Activated naive CD4-positive, alpha-beta T cell treated with anti-CD3 and anti-CD28 coated beads for 36 hours (primary cell): ENCODE measurements at places on chromosomes 12 and 14. TPM values are rescaled to one million over a fixed set of nuclear protein-coding genes. Genes with fewer than 3 reads are reported as not detected.

The TSPAN19 gene
- not detected for total RNA-seq

The NFATC4 gene
- 0.15 TPM for total RNA-seq

The PNMA1 gene
- total RNA-seq = 19.2 TPM

The CPNE6 gene
- total RNA-seq = not detected

The PGF gene
- total RNA-seq = 0.10 TPM

The GPR68 gene
- total RNA-seq = 1.2 TPM

The DPPA3 gene
- not detected for total RNA-seq

The GSG1 gene
- not detected for total RNA-seq

The VWF gene
- not detected for total RNA-seq

The IRF9 gene
- 212 TPM for total RNA-seq

DNA sequence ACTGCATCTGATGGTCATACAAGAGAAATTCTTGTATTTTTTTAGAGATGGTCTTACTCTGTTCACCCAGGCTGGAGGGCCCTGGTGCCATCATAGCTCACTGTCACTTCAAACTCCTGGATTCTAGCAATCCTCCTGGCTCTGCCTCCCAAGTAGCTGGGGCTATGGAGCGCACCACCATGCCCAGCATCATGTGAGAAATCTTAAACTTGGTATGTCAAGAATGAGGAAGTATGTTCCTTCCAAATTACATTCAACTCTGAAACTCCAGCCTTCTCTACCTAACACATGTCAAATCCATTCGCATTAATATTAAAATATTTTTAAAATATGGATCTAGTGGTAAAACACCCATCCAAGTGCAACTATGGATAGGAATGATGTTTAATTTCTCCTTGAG lies 27.5 kb upstream of the CDKN3 start:
- no peak for DNase-seq

DNA sequence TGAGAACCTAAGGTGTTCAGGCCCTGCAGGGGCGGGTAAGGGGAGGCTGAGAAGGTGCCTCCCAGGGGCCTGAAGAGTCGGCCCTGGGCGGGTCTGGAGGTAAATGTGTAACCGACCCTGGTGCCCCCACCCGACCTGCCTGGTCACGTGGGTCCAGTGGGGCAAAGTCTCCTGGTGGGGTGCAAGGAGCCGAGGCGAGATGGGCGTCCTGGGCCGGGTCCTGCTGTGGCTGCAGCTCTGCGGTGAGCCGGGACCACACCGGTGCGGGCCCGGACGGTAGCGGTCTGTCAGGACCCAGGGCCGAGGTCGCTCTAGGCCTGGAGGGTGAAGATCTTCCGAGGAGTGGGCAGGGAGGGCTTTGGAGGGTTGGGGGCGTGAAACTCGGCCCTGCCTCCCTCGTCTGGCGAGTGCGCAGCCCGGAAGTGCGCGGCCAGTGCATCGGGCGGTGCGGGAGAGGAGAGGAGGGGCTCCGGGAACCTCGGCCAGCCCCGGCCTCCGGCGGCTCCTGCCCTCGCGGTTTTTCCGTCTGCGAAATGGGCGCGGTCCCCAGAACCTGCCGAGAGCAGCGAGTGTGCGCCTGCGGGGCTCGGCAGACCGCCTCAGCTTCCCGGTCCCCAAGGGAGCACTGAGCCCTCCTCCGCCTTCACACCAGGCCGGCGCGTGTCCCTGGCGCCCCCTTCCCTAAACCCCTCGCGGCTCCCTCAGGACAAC lies at the start of gene AMN:
Gene AMN (plus strand): TSS at position 174 of the 711 bp plus-strand sequence. CDS start 26 bp downstream, at position 200.
- DNase-seq = peak; percentile 32

DNA sequence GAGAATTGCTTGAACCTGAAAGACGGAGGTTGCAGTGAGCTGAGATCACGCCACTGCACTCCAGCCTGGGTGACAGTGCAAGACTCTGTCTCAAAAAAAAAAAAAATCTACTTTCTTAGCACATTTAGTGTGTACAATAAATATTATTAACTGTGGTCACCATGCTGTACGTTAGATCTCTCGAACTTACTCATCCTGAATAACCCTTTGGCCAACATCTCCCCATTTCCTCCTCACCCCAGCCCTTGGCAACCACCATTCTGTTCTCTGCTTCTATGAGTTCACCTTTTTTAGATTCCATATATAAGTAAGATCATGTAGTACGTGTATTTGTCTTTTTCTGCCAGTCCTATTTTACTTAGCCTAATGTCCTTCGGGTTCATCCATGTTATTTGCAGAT lies 13.4 kb downstream of the FUT8 start:
- no peak for DNase-seq

- DNase-seq = no peak
Observed at GRCh38 chr14:64800000-64800399, 79.7 kb downstream of the SPTB start.

- DNase-seq = no peak
Observed at GRCh38 chr14:95901054-95901453, 24.4 kb downstream of the TUNAR start.

DNA sequence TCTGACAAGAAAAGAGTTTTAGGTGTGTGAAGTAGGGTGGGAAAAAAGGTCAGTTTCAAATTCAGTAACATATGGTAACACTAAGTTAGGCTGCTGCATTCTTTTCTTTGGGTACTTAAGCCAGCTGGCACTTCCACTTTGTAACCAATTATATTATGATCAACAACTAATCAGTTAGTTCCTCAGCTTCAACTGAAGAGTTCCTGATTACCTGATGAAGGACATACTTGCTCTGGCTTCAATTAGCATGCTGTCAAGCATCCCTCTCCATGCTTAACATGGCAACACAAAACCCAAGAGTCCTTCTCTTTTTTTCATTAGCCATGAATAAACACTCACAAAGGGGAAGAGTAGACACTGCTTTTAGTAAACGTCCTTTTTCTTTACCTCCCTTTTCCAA lies 6.8 kb upstream of the KANSL2 start:
- DNase-seq = no peak

- peak; percentile 56 for DNase-seq
Observed at GRCh38 chr14:73787486-73788316, 63.9 kb upstream of the PTGR2 start.

GRCh38 chr14:56118611-56119181 lies 485 bp downstream of the PELI2 start:
- DNase-seq = peak; percentile 23

DNA sequence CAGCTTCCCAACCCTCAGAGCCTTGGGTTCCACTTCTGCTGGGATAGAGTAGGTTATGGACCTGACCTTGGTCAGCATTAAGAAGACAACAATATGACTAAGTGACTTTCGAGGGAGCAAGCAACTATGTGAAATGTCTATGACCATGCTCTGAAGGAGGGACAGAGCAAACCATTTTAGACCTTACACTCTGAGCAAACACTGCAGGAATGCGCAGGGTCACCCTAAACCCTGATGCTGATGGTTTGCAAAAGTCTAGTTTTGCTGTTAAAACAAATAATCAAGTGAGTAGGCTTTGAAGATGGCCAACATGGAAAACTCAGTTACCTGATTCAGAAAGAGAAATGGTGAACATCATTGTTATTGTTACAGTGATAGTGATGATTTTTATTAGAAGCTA lies 8.7 kb downstream of the ZCCHC8 start:
- DNase-seq = no peak

- DNase-seq = peak; percentile 55
Observed at GRCh38 chr12:6266971-6267721, 43.3 kb upstream of the PLEKHG6 start.

GRCh38 chr12:131035245-131035681 lies 81.6 kb downstream of the ADGRD1 start:
- DNase-seq = no peak

- no peak for DNase-seq
Observed at GRCh38 chr12:52073531-52074381, 4.0 kb downstream of the ATG101 start.

DNA sequence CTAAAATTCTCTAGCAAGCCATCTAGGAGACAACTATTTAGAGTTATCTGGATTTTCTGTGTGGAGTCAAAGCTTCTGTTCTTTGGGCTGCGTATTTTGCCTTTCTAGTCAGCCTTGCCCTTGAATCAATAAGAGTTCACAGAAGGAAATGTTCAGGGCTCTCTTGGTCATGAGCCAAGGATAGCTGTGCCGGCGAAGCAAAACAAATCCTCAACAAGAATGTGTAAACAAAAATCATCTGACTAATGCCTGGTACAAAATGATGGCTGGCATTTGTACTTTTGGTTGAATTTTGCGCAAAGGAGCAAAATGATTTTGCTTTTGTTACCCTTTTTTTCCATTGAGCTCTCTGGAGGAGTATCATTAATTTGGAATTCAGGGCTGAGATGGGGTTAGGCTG lies 171.1 kb downstream of the DACT1 start:
- DNase-seq = no peak

- peak; percentile 91 for DNase-seq
Observed at GRCh38 chr12:96194971-96195844, 1.0 kb downstream of the ELK3 start.

DNA sequence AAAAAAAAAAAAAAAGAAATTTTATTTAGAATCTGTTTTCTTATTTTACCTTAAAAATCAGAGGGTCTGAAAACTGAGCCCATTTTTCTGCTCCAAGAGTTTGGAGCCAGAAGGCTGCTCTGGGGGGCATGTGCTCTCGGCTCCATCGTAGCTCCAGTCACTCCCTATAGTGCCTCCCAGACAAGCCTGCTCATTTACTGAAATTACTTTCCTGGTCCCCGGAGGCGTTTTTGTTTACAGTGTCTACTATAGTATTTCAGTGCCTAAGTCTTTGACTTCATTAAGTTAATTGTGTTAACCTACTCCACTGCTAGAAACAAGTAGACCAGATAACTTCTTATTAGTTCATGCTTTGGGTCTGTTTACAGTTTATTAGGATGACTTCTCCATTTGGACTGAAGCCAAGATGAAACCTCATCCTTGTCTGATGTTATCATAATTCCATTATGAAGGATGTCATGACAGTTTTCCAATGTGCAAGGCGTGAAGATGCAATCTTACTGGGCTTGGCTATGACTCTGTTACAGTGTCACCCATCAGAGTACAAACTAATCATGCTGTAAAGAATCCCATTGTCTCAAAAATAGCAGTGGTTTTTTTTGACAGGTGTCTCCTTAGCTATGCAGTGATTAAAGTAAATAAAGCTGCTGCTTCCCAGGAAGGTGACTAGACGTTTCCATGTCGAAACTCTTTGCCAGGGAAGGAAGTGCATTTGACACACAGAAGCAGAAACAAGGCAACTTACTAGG lies 182.3 kb downstream of the TMEM132C start:
- DNase-seq = no peak

DNA sequence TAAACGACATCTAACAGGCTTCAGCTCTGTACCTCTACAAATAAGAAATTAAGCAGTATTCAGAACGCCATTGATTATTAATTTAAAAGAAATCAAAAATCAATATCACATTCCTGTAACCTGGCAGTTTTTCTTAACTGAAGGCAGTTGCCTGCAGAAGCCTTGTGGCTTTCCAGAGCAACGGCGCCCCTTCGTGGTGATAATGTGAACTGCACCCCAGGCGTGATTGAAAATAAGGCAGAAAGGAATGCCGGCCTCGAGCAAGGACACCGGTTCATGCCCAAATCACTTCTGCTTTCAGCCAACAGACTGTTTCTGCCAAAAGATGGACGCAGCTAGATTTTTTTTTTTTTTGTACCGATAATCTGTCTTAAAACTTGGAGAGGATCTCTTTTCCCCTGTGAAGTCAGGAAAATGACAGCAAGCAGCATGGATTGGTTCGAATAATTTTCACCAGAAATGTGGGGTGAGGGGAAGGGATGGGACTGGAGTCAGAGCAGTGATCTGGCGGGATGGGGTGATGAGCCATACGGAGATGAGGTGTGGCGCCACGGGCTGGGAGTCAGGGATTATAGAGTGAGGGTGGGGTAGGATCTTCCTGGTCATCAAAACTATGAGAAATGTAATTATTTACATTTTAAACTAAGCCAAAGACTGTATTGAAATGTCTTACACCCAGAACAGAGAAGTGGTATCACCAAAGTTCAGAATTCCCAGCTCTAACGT lies 473.0 kb downstream of the DPF3 start:
- peak; percentile 91 for DNase-seq

DNA sequence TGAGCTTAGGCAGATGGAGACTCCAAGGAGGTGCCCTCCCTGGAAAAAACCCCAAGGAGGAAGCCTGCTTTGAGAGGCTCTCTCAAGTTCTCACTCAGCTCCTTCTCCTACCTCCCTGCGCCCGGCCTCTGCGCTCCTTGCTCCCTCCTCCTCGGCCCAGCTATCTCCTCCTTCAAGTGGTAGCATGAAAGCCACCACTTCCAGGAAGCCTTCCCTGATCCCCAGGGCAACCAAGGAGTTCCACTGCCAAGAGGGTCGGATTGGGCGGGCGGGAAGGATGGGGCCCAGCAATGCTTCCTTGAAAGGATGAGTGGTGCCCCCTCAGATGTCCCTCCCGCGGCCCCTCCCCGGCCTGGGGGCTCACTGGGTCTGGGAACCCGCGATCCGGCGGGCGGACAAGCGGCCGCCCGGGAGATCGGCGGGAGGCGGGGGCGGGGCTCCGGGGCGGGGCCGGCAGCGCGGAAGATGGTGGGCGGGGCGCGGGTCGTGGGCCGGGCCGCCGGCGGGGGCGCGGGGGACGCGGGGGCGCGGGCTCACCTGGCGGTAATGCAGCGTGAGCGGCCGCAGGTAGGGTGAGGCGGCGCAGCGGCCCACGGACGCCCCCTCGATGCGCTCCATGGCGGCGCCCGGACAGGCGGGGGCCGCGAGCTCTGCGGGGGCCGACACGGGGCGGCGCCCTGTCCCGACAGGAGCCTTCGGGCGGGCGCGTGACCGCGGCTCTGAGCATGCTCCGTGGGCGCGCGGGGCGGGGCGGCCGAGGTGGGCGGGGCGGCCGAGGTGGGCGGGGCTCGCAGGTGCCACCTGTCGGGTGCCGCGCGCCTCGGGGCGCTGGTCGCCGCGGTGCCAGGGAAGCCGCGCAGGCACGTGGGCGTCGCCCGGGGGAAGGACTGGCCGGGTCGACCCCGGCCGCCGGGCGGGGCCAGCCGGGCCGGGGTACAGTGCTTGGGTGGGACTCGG lies at the start of gene NUDT14:
Gene NUDT14 (minus strand): TSS at position 721 of the 957 bp plus-strand sequence. CDS start 103 bp downstream, at position 618.
- peak; percentile 86 for DNase-seq

GRCh38 chr12:59595883-59596540 lies at the start of gene SLC16A7:
Gene SLC16A7, plus strand, starts transcription at chr12:59596029. Its CDS starts 108,773 bp downstream, at chr12:59704802.
- peak; percentile 84 for DNase-seq

DNA sequence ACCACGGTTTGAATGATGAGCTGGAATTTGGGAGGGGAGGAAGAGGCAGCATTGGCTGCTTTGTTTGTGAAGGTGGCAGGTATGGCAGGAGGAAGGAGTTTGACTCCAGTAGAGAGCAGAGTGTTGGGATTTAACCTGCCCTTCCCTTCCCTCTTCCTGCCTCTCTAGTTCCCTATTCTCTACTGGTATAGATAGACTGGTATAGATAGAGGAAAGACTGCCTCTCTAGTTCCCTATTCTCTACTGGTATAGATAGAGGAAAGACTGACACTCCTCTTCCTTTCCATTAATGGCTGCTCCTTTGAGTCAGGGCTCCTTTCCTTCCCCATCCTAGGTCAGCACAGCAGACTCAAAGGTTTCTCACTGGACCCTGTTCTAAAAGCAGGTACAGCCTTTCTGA lies 8.4 kb upstream of the SYCP3 start:
- DNase-seq = no peak

GRCh38 chr14:71524320-71524982 lies 407.8 kb upstream of the RGS6 start:
- no peak for DNase-seq

DNA sequence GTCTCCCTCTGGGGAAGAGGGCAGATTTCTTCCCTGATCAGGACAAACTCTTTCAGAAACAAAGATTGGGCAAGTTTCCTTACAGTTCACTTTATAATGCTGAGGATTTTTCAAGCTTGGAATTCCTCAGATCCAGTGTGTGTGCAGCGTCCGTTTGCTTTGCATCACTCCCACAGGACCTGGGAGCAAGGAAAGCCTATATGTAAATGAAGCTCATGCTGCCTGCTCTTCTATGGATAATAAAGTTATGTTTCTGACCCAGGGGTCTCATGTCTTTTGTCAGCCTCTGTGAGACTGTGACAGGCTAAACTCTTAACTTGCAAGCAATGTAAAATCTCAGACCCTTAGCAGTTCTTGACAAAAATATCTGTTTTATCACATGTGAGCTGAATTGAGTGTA lies 41.6 kb downstream of the TRHDE start:
- DNase-seq = no peak
